ENCODE measurements at places on chromosomes 7 and 10.
A peak's percentile ranks its signal among the peaks of the same experiment; 100 is the strongest.

DNA sequence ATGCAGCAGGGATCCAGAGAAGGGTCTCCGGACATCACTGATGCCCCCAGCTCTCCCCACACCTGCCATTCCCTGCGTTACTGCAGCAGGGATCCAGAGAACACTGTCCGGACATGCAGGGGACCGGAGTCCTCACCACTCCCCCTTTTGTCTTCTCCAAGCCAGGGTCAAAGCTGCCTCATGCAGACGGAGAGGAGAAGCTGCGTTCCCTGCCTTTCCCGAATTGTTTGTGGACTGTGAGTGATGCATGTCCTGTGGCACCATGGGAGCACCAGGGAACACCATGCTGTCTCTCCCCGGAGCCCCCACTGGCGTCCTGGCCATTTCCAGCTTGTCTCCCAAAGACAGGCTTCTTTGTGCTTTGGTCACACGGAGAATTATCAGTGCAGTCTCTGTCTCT, 599.7 kb downstream of the PTPRN2 start:
- no peak for DNase-seq

- no peak for DNase-seq
These were observed 129.2 kb downstream of the APBB1IP start for GRCh38 chr10:26567351-26567721.

DNA sequence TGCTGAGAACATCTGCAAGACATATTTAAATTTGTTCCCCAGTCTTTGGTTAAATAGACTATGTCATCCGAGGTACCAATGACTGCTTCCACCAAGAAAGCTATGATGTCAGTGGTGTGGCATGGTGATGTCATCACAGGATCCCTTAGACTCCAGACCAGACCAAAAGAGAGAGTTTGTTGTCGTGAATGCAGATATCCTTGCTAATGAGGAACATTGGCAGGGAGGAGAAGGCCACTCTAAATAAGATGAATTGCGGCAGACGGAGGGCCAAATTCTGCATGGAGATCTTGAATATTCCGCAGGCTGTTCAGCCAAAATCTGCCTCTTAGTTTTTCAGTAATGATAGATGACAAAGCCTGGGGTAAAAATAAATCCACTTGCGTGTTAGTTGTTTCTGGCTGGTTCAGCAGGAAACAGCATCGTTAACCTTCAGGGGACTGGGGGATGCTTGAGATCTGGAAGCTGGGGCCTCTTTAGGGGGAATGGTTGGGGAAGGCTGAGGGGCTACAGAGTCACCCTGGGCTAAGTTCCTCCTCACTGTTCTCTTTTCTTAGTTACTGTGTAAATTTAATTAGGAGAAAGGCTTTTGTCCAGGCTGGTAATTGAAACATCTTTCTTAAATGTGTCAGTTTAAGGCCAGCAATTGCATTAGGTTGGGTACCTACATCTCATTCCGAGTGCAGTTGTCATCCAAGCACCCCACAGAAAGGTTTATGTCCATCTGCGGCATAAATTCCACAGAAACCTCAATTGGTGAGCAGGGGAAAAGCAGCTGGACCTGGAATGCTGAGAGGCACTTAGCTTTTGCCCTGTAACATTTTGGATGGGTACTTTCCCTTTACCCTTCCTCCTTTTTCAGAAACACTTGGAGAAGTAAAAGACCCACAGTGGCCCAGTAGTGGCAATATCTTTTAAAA, 11.6 kb upstream of the CAMK1D start:
- DNase-seq, result no peak

- no peak for DNase-seq
These were observed 84.9 kb upstream of the INHBA start for GRCh38 chr7:41787651-41788350.

DNA sequence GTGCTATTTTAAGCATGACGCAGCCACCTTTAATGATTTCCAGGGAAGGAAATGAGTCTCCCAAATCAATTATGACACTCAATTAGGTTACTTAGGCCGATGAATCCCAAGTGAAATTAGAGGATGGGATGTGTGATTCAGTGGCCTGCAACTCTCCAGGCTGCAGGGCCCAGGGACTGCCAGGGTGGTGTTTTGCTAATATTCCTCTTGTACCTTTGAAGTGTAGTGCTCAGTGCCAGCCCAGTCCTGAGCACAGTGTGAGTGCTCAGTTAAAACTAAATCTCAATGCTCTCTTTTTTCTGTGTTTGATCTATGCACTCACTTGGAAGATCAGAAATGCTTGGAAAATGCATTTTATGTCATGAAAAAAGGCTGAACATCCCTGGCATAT, 51.6 kb downstream of the SEM1 start:
- DNase-seq, result no peak

- DNase-seq, result no peak
These were observed 105.5 kb downstream of the TES start for GRCh38 chr7:116315803-116316202.

- DNase-seq, result no peak
These were observed 45.3 kb downstream of the PDLIM1 start for GRCh38 chr10:95245425-95246055.

DNA sequence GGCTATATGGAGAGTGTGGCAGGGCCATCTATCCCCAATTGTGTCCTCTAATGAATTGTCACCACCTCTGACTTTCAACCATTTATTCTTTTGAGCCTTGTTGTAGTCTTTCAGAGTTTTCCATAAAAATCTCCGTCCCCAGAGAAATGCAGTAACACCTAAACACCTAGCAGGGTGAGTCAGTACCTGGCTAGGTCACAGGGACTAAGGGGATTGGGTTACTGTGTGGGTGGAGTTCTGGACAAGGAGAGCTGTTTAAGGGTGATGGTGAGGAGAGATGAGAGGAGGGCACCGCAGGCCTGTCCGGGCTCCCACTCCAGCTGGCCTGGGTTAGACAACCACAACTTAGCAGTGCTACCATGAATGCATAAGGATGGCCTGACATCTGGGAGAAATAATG, 186.2 kb upstream of the LYZL1 start:
- no peak for DNase-seq

DNA sequence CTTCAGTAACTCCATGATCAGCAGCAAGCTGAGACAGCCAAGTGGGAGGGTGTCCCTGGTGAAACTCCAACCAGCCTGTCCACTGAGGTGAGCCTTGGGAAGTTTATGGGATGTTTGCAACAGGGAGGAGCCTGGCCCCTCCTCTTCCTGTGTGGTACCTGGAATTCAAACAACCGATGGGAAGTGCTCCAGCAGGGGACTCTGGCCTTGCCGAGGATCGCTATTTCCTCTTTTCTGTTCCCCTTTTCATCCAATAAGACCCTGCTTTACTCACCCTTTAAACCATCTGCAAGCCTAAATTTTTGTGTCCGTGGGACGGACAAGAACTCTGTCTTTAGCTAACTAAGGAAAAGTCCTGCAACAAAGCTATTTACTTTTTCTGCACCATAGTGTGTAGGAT, 491.1 kb upstream of the ZMIZ1 start:
- DNase-seq, result no peak

- no peak for DNase-seq
These were observed 734.1 kb downstream of the KCNMA1 start for GRCh38 chr10:76903387-76903945.

GRCh38 chr10:96838529-96838928, 6.4 kb downstream of the LCOR start:
- no peak for DNase-seq

- no peak for DNase-seq
These were observed 213.2 kb upstream of the RHOBTB1 start for GRCh38 chr10:61157182-61157581.

- no peak for DNase-seq
These were observed 49.2 kb upstream of the AGR3 start for GRCh38 chr7:16930946-16931345.

GRCh38 chr10:105161767-105162166, 520.7 kb downstream of the SORCS3 start:
- no peak for DNase-seq

DNA sequence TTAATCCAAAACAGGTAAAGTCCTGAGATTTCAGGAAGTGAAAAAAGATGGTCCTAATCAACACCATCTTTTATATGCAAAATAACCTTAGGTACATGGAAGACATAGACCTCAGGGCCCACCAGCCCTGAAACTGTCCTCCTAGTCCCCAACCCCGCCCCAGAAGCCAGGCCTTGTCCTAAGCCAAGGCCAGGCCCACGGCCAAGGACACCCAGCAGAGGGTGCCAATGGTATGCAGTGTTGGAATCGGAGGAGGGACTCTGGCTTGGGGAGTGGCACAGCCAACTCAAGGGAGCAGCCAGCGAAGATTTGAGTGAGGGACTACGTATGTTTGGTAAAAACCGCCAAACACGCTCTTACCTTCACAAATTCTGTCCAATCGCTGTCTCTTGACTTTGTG, 96.7 kb downstream of the ZRANB1 start:
- no peak for DNase-seq

DNA sequence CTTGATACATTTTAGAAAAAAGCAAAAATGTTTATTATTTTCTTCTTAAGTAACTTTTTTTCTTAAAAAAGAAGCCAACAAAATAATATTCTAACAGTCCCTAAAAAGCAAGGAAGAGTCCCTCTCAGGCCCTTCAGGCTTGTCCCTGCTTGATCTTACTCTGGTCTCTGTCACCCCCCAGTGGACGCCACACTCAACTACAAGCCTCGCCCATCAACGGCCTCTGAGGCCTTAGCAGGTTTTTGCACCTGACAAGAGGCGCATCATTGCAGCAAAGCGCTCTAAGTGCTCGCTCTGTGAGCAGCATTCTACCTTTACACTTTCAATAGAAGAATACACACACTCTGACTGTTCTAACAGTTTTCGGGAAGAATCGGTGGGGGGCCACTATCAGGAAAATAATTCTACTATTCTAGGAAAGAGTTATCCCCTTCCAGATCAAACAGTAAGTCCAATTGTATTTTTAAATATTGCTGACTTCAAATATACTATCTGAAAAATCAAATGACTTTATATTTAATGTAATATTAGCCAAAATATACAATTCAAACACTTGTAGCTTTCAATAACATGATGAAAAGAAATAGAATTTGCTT, 139.2 kb downstream of the USP6NL start:
- peak; percentile 76 for DNase-seq

DNA sequence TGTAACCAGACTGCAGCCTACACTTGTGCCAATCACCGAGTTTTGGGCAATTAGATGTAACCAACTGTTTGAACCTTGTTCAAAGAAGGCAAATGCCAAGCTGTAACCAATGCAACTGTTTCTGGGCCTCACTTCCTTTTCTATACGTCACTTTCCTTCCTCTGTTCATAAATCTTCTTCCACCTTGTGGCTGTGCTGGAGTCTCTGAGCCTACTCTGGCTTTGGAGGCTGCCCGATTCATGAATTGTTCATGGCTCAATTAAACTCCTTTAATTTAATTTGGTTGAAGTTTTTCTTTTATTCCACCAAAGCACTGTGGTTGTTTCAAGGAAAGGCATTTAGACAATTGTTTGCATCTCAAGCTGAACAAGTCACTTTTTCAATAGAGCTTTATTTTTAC, 43.5 kb upstream of the UCN3 start:
- no peak for DNase-seq

GRCh38 chr10:85315657-85316056, 987.3 kb downstream of the CCSER2 start:
- no peak for DNase-seq

DNA sequence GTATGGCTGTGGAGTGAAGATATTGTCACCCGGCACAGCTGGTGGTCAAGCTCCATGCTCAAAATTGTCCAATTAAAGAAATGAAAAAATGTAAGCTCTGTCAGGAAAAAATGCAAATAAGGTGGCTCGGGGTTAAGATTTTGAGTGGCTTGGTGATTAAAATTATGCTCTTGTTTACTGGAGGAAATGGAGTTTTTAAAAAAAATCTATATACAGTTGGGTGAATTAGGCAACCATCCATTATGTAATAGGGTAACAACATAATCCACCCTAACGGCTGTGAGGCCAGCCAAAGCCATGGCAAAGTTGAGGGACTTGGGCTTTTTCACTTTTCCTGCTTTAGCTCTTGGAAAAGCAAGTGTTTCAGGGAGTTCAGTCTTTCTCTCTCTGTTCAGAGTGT, 260.8 kb upstream of the HABP2 start:
- no peak for DNase-seq

DNA sequence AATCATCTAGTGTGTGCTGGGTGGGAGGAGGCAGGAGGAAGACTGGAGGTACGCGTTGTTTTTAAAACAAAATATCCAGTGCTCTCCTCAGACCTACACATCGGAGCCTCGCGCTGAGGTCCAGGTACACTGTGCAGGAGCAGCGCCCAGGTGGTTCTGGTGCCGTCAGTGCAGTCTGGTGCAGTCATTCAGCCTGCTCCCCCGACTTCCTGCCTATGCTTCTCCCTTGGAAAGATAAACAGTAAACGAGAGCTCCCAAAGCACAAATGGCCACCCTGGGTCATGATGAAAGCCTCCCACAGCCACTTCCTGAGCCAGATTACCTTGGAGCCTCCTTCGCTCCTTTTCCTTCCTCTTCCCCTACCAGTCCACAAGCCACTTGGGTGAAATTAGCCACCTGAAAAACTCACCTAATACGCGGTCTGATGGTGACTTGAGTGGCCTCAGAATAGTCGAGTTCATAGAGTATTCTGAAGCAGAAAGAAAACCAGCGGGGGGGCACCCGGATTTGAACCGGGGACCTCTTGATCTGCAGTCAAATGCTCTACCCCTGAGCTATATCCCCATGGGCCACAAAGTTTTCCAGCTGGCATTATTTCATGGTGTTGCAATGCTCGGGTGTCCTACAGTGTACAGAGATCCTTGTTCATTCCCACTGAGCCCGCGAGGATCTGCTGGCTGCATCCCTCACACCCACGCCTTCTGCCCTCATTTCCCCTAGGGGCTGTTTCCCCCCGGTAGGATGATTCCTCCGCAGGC, 82.5 kb downstream of the ZNF467 start:
- peak; percentile 47 for DNase-seq

DNA sequence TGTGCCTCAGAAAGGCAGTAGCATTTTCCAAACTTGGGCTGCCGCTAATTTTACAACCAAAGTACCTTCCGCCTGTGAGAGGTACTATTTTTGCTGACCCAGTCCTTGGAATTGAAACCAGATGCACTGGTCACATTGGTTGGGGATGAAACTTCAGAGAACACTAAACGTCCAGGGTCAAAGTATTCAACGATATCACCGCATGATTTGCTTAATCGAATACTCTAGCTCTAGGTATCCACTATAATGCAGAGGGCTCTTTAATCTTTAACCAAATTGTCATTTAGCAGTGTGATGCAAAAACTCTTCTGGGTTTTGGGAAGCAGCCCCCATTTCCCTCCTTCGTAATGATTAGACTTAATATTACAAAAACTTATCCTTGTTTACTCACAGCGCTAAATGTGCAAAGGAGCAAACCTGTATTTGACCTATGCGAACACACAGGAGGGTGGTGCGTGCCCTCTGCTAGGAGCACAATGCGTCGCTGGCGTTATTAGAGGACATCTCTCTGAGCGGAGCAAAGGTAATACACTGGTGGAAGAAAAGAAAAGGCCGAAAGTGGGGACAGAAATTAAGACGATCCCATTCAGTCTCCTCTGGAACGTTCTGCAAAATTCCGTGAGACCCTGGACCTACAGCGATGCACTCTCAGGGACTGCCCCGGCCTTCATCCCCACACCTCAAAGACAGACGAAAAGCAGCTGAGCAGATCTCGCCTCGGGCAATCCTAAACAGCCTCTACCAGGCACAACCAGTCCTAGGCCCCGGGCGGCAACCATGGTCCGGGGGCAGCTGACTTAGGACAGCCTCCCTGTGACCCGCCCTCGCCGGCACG, 916 bp upstream of the EEPD1 start:
- DNase-seq, result no peak

- peak; percentile 60 for DNase-seq
These were observed 90.7 kb upstream of the C1QL3 start for GRCh38 chr10:16612115-16612980.

All from hepatocyte (in vitro differentiated cells).